ENCODE measurements at places on chromosomes 6 and 20.

DNA sequence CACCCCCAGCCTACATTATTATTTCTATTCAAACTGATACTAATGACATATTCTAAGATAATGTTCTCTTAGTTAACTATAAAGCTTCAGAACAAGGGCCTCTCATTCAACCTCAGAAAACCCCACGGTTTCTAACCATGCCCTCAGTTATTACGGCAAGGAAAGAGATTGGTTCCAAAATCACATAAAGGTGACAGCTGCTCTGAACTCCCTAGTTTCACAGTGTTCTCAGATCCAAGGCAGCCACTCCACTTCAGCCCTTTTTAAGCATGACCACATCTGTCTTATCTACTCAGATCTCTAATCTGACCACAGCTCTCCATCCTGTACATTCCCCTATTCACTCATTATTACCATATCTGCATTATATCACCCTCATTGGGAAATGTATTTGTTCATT, 98.8 kb upstream of the CEP85L start:
- peak; percentile 43 for DNase-seq

DNA sequence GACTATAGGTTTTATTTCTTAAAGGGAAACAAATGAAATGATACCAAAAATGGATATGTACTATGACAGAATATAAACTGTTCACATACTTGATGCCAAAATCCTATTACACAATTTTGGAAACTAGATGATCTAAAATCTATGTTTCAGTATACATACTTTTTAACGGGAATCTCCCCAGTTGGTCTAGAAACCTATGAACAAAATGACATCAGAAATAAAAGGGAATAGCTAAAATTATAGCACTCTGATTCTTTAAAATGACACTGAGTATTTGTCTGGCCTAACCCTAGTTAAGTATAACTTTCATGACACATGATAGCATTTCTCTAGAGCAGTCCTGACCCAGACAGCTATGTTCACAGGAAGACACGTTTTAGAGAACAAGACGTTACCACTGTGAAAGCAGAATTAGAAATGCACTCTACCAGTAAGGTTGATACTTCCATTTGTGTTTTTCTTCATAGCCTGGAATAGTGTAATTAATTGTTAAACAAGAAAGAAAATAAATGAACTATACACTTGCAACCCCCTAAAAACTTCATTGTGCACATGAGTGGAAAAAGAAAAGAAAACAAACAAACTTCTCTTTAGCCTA, 3.3 kb downstream of the OSER1 start:
- DNase-seq = no peak

GRCh38 chr6:25050356-25050755, 114.6 kb upstream of the RIPOR2 start:
- no peak for DNase-seq

GRCh38 chr20:49587111-49587570, 19.2 kb upstream of the PTGIS start:
- DNase-seq = no peak

- no peak for DNase-seq
Observed at GRCh38 chr20:15831201-15831600, 742.0 kb downstream of the KIF16B start.

- no peak for DNase-seq
Observed at GRCh38 chr20:3800878-3801260, 4.8 kb downstream of the CDC25B start.

DNA sequence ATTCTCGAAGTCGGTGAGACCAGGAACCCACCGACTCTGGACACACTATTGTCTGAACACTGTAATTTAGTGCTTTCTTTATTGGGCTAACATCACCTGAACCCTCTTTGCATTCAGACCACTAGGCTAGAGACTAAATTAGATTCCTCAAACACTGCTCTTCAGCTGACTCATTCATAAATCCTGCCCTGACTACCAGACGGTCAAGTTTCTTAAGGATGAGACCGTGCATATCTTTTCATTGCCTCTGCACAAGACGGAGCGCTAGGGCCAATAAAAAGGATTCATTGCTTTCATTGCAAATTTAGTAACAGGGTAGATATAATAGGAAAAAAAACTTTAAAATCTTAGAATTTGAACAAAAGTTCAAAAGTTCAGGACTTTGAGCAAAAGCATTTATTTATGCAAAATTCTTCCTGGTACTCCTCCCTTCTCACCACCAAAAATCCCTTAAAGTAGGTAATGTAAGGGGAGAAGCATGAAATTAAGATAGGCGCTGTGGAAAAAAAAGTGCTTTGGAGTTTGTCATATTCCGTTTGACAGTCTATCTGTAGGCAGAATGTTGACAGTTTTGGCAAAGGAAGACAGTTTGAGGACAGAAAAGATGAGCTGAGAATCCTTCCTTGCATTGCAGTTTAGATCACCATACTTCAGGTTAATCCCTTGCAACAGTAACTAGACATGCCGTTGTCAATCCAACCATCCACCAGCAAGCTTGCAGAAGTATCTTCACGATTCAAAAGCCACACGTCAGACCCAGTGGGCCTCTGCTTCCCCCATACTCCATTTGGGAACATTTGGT, 328.6 kb upstream of the JARID2 start:
- DNase-seq = no peak

- DNase-seq = peak; percentile 66
Observed at GRCh38 chr6:21436625-21437024, 156.9 kb upstream of the SOX4 start.

- no peak for DNase-seq
Observed at GRCh38 chr6:144066741-144067484, 28.5 kb downstream of the SF3B5 start.

DNA sequence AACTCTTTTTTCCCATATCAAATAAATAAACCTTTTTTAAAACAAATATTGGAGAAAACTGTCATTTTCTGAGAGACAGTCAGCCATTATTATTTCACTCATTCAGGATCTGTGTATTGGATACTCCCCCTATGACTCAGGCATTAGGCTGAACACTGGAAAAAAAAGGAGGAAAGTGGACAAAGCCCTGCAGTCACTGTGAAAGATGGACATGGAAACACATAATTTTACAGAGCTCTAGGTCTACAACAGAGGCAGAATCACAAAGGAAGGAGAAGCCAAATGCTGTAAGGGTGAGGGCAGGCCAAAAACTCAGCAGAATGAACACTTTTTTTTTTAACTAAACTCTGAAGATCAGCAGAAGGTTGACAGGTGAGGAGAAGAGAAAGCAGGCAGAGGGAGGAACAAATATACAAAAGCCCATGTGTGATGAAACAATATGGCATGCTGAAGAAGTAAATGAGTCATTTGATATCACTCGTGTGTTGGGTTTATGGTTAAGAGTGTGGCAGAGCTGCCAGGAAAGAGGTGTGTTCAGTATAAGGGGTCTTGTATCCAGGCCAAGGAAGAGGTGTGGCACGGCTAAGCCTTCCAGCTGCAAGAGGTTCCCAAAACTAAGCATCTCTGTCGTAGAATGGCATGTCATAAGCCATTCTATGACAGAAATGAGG, 39.1 kb downstream of the EPB41L2 start:
- DNase-seq = no peak

Measured in NCI-H82 (cell line).